ENCODE measurements at places on chromosomes 4 and X.

DNA sequence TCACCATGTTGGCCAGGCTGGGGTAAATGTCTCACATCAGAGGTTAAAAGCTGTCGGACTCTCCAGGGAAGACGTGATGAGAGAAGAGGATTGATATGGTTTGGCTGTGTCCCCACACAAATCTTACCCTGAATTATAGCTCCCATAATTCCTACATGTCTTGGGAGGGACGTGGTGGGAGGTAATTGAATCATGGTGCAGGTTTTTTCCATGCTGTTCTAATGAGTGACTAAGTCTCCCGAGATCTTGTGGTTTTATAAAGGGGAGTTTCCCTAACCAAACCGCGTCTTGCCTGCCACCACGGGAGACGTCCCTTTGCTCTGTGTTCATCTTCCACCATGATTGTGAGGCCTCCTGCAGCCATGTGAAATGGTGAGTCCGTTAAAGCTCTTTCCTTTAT, 64.4 kb downstream of the ASMT start:
- no peak for DNase-seq

DNA sequence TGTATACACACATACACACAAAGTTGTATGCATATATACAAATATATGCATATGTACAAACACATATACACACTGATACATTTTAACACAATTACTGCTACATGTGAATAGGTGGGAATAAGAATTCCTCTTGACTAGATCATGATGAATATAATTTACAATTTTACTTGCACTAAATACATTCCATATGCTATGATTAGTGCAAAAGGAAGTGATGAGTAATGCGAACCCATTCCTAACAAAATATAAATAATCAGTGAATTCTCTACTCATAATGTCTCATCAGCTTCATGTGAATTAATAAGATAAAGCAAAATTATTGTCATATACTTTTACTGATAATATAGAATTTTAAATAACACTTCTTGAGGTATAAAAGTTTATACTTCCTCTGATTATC, 1077.3 kb upstream of the PCDH10 start:
- DNase-seq, result no peak

DNA sequence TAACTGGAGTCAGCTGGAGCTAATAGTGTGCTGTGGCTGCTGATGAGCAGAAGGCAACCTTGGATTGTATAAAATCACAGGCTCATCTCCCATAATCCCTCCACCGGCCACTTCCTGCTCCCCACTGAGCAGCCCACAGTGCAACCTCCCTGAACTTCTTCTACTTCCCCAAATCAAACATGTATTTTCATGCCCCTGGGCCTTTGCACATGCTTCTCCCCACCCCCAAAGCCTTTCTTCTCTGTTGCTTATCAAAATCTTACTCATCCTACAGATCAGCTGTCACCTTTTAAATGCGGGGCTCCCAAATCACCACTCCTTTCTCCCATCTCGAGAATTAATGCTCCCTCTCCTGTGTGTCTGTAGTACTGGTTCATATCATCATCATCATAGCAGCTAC, 35.8 kb downstream of the RHOH start:
- DNase-seq, result no peak

- DNase-seq, result no peak
Observed at GRCh38 chr4:150119492-150119891, 41.2 kb downstream of the DCLK2 start.

DNA sequence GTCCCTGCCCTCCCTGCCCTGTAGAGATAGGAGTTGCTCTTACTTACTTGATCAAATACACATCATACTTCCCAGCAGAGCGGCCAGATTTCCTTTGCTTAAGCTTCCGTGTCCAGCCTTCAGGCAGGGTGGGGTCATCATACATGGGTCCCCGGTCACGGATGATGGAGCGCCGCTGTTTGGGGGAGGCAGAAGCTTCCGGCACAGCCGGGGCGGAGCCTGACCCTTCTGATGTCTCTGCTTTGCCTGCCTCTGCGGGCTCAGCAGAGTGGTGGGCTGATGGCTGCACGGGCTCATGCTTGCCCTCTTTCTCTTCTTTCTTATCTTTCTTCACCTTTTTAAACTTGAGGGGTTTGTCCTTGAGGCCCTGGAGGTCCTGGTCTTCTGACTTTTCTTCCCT, 12.5 kb upstream of the IRAK1 start:
- no peak for DNase-seq

DNA sequence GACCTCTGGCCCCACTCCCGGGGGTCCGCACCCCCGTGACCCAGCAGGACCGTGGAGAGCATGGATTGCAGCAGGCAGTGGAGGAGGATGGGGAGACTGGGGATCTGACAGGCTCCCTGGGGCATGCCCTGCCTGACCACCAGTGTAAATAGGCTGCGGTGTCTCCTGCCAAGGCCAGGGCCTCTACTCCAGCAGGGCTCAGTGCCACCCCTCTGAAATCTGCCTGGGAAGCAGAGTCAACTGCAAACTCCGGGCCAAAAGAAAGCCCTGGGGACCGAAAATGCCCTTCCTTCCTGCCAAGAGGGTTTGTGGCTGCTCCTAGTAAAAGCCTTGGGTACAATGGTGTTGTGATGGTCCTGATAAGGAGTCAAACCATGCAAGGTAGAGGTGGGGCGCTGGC, 6.4 kb downstream of the ADRA2C start:
- no peak for DNase-seq

GRCh38 chr4:132384709-132385108, 764.4 kb upstream of the PCDH10 start:
- DNase-seq, result no peak

- DNase-seq, result no peak
Observed at GRCh38 chr4:169256856-169257761, 13.6 kb downstream of the SH3RF1 start.

DNA sequence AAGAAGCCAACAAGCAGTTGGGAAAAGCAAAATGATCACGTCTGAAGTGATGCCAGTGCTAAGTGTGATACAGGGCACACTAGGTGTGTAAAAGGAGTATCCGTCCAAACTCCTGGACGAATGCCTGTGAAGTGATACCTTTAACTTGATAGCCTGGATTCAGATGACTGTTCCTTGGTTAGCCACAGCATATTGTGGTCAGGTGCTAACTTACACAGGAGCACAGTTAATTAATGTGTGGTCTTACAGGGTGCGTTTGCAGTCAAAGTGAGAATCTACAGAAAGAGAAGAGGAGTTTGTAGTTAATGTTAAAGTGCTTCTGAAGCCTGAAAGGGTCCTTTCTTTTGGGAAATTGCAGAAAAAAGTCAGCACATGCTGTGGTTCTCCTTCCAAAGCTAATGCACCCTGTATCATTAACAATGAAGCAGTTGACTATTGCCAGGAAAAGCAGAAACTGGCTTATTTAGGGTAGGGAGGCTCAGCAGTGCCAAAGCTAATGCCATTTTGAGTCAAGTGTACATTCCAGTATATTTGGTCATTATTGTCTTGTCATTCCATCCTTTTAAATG, 61.1 kb downstream of the DCLK2 start:
- DNase-seq, result no peak

DNA sequence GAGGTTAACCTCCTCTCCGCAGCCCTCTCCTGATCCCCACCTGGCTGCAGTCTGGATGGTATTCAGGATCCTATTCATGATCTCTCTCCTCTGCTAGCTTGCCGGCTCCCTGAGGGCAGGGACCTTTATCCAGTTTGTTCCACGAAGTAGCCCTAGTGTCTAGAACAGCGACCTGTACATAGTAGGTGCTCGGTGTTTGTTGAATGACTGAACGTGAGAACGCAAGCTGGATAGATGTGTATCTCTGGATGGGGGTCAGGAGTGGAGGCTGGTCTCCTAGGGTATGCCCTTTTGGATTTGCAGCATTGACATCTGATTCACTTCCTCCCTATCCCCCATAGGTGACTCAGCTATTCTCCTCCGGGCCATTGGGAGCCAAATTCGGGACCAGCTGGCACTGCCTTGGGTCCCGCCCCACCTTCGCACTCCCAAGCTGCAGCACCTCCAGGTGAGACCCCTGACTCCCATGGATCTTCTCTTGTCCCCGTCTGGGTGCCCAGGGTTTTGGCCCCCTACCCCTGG, 7.3 kb downstream of the CCDC22 start:
- DNase-seq, result no peak

DNA sequence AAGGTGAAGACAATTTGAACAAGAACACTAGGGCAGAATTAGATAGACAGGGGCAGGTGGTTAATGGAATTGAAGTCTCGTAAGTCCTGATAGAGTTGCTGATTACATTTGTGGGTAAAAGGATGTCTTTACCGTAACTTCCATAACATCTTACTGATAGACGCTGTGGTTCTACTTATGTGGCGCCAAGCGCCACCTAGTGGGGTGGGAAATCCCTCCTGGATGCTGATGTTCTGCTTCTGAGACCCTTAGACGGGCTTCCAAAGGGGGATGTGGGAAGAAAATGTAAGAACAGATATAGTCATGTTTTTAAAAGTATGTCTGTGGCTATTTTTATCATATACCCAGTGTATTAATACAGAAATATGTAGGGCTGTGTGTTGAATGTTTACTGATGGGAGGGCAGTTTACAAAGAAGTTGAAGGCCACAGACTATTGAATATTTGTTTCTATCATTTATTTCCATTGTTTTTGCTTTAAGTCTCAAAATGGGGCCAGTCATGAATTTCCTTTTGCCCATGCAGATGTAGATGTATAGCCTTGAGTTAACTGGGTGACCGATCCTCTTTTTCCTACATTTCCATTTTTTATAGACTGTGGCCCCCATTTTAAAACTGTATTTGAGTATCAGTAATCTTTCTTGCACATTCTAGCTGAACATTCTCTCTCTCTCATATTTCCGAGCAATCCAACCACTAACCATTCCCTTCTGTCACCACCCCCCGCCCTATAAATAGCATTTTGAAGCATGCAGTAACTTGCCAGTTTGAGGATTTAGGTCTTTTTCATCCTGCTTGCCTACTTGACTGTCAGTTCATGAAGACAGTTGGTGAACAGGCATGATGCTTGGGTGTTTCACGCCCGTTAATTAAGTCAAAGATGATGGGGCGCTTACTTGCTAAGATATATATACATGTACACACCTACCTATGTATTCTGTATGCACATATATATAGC, 12.1 kb upstream of the TLR8 start:
- DNase-seq, result no peak

GRCh38 chrX:153714256-153714655, 9.9 kb downstream of the BCAP31 start:
- DNase-seq, result no peak

DNA sequence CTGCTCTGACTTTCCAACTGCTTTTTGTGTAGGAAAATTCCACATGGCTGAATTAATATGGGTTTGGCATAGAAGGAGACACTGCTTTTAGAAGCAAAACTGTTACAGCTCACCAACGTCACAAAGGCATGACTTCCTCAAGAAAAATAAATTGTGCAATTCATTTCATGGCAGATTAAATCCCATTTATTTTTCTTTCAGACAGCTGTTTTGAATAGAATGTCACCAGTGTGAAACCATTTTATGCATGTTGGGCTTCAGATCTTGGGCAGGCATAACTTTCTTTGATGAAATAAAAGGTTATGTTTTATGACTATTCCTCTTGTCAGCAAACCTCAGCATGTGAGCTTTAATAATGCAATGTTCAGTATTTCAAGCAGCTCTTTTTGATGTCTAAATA, 542.8 kb downstream of the GALNTL6 start:
- no peak for DNase-seq

All from amygdala (tissue), 56 donors.